ENCODE measurements at places on chromosomes 6 and 20. TPM values are rescaled to one million over a fixed set of nuclear protein-coding genes. Genes with fewer than 3 reads are reported as not detected.

DNA sequence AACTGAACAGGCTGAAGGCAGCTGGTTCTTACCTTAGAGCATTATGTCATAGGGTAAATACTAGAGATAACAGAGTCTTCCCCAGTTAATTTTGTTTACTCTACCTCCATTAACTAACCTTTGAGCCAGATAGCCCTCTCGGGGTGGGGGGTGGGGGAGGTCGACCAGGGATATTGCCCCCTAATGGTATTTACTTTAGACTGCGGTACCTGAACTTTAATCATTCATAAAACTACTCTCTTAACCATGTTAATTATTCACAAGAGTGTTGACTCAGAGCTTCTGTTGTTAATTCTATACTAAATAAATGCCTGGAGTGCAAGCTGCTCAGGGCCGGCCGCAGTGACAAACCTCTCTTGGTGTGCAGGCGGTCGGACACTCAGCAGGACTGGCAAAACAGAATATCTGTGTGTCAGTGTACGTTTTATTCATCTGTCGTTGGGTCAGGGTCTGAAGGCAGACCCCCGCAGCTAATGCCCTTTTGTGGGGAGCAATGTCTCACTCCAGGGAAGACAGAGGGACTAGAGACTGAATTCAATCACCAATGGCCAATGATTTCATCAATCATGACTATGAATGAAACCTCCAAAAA lies 152.4 kb upstream of the COL21A1 start:
- H3K4me3 ChIP-seq: no peak overlapping the region
- H3K36me3 ChIP-seq: no peaks in the 10 kb centered on the region
- peaks cover 15% of the 10 kb centered on the region for H3K4me1 ChIP-seq
- H3K27me3 ChIP-seq: no peaks in the 10 kb centered on the region
- DNase-seq: no peak

DNA sequence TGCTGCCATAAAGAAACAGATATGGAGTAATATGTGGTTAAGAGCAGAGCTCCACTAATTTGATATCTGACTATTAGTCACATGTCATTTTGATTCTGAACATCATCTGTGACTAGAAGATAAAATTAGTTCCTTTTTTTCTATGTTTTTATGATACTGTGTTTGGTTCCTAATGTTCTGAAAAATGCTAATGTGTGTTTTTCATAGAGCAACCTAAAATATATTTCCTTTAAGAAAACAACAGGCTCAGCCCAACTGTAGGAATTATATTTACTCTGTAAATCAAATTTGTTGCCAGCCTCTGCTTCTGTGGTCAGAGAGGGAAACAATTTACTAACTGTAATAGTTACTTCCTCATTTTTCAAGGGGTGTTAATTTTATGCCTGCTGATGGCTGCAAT lies 33.3 kb upstream of the TXLNB start:
- peak overlapping the region; percentile 13 for H3K27ac ChIP-seq
- no peaks in the 10 kb centered on the region for H3K27me3 ChIP-seq
- H3K36me3 ChIP-seq: no peaks in the 10 kb centered on the region
- no peak overlapping the region for H3K4me3 ChIP-seq

DNA sequence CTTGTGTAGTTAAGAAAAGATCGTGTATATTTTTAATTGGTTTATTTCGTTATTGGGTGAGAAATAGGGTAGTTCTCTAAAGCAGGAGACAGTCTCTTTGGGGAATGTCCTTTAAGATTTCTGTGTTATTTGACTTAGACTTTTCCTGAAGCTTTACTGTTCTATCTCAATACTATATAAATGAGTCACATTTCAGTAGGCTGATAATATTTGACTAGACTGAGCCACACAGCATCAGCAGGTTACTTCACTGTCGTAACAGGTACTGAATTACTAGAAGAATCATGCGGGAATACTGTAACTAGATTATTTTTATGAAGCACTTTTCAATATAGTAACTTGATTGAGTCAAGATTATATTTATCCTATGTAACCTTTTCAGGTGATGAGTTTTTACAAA lies 1.4 kb downstream of the SMAP1 start:
- no peaks in the 10 kb centered on the region for H3K27me3 ChIP-seq
- no peaks in the 10 kb centered on the region for H3K36me3 ChIP-seq
- H3K4me1 ChIP-seq: peaks cover 77% of the 10 kb centered on the region
- no peak overlapping the region for H3K27ac ChIP-seq
- no peak for DNase-seq

DNA sequence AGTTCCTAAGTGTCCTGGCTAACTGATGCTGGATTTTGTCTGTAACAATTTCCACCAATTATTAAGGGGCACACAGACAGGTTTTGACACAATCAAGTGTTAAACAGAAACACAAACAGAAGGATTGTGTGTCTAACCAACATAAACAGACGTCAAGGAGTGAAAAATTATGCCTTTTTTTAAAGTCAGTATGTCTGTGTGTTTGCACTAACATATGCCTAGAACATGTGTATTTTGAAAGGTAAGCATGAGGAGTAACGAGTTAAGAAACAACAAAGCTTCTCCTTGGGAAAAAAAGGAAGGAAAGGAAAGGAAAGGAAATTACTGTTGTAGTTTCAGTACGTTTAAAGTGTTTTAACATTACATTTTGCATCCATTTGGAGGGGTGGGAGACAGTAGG lies 466.3 kb upstream of the ID4 start:
- no peaks in the 10 kb centered on the region for H3K4me1 ChIP-seq
- no peak overlapping the region for H3K4me3 ChIP-seq
- peaks cover 4% of the 10 kb centered on the region for H3K27me3 ChIP-seq
- H3K27ac ChIP-seq: no peak overlapping the region

- H3K4me1 ChIP-seq: peaks cover 23% of the 10 kb centered on the region
- H3K36me3 ChIP-seq: no peaks in the 10 kb centered on the region
- H3K4me3 ChIP-seq: no peak overlapping the region
- H3K27me3 ChIP-seq: no peaks in the 10 kb centered on the region
- no peak overlapping the region for H3K27ac ChIP-seq
These were observed 40.5 kb upstream of the NCOA3 start for GRCh38 chr20:47461120-47461685.

- no peak for DNase-seq
- H3K27me3 ChIP-seq: peaks cover 50% of the 10 kb centered on the region
- no peak overlapping the region for H3K27ac ChIP-seq
- H3K4me3 ChIP-seq: no peak overlapping the region
- no peaks in the 10 kb centered on the region for H3K36me3 ChIP-seq
These were observed 3.8 kb upstream of the SIRPB1 start for GRCh38 chr20:1623501-1624205.

GRCh38 chr20:6126846-6127245 lies 4.0 kb upstream of the FERMT1 start:
- H3K36me3 ChIP-seq: no peaks in the 10 kb centered on the region
- no peak for DNase-seq
- H3K4me3 ChIP-seq: no peak overlapping the region

HDGFL1 gene
- total RNA-seq: not detected

SEC23B gene
- 9.7 TPM for total RNA-seq
